ENCODE measurements at places on chromosomes 1 and 21.

DNA sequence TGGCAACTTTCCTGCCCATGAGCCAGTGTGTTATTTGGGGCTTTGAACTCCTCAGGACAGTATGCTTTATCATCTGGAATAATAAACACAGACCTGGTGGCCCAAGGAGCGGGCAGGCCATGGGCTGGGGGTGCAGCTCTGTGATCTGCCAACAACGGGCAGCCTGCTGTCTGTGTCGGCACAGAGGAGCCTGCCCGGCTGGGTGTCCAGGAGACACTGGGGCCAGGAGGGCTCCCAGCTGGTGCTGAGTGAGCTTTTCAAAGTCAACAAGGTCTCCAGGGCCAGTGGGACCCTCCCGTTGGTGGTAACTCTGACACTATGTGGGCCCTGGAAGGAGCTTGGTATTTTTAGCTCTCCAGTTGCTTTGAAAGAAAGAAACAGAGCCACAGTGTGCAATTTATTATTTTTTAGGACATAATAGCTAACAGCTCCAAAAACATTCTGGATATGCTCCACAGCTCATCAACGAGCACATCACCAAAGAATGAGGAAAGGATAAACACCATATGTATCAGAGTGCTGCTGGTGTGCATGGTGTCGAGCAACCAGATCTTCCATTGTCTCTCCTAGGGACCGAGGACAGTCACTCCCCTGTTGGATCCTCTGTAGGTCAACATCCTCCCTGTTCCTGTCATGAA is 488.7 kb upstream of the USP24 start:
- DNase-seq, result no peak

- no peak for DNase-seq
Observed at GRCh38 chr1:27600498-27601175, 3.3 kb downstream of the AHDC1 start.

- no peak for DNase-seq
Observed at GRCh38 chr1:185309566-185309965, 7.5 kb downstream of the IVNS1ABP start.

- DNase-seq, result no peak
Observed at GRCh38 chr1:12572522-12572921, 45.5 kb downstream of the DHRS3 start.

GRCh38 chr1:203162403-203162802 is 13.2 kb downstream of the MYBPH start:
- no peak for DNase-seq

- no peak for DNase-seq
Observed at GRCh38 chr1:54046671-54047383, 6.2 kb downstream of the TMEM59 start.

DNA sequence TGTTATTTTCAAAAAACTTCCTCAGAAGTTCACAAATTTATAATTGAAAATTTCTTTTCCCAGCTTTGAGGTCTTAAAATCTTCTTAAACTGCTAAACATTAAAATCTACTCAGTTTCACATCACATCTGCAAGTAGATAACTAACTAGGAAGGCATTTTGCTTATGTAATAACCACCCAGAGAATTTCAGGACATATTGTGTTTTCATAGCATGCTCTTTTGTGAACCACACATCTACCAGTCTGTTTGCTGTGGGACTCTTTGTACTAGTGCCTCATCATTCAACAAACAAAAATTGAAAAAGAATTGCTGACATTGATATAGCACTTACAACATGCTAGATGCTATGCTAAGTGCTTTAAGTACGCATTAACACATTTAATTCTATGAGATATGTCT is 31.6 kb upstream of the C1orf146 start:
- no peak for DNase-seq

DNA sequence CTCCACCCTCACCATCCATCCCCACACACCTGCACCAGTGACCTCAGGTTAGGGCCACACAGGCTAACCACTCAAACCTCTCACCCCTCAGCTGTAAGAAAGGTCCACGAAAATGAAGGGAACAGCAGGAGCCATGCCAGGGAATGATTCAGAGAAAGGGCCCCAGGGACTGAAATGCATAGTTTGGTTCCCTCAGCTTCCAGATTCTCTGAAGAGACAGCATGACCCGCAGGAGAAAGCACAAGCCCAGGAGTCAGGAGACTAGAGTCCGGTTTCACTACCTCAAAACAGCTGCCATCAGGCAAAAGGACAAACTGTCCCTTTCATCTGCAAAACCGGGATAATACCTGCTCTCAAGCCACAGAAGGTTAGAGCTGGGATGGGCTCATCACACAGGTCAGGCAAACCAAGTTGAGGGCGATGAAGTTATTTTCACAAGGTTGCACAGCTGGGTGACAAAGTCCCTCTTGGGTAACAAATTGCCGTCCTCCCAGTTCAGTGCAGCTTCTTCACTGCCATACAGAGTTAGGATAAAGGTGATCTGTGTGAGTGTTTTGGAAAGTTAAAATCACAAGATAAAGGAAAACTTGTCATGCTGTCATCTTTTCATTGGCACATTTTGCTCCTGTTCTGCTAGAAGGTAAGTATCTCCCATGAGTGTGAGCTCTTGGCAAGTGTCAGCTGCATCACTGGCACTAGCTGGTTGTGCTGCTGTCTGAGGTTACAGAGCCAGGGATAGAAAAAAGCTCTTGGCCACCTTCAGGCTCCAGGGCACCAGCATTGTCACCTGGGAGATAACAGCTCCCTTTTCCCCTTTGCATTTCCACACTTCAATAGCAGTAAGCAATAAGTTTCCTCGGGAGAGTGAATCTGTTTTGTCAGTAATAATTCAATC is 120.4 kb downstream of the KCNH1 start:
- DNase-seq, result no peak

GRCh38 chr1:207049974-207050391 is 1.0 kb downstream of the YOD1 start:
- no peak for DNase-seq

DNA sequence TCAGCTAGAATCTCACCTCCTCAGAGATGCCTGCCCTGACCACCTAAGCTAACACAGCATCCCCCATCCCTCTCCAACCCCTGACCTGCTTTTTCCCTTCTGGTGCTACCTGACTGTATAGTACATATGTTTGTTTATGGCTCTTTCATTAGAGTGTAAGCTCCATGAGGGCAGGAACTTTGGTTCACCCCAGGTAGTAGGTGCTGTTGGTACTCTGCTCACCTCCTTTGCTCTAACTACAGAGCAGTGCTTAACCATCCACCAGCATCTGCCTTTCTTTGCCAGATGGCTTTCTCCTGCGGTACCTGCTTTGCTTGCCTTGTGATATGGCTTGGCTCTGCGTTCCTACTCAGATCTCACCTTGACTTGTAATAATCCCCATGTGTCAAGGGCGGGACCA is 18.7 kb upstream of the BLACAT1 start:
- no peak for DNase-seq

GRCh38 chr1:109434484-109434883 is 8.2 kb upstream of the PSMA5 start:
- no peak for DNase-seq

- DNase-seq, result no peak
Observed at GRCh38 chr1:195185321-195185720, 1422.9 kb downstream of the KCNT2 start.

DNA sequence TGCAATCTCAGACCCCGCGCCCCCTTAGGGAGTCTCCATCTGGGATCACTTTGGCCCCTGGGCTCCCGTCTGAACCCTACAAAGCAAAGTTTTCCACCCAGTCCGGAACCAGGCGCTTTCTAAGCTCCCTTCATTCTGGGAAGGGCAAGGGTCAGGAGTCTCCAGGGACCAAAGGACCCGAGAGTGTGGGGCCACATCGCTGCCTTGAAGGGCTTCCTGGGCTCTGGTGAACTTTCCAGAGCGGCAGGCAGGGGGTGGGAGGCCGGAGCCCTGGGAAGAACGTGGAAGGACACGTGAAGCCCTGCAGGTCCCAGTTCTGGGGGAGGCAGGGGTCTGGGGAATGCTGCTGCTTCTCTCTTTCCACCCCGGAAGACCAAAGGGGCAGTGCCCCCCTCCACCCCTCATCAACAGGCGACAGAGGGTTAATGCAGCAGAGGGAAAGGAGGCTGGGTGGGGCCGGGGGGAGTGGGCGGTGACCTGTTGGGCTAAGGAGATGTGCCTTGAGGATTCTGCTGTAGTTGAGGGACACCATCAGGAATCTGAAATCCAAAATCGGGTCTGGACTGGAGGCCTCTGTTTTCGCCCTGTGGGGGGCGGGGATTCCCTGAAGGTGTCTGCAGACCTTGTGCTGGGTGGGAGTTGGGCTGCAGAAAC is 734 bp downstream of the CDK18 start:
- no peak for DNase-seq

All from stimulated activated CD4-positive, alpha-beta T cell treated with anti-CD3 and anti-CD28 coated beads, Interleukin-12 subunit alpha, Interleukin-12 subunit beta, amount 100 ng/mL, for 48 hours (primary cell).